ENCODE measurements at places on chromosomes 11 and 22. TPM values are rescaled to one million over a fixed set of nuclear protein-coding genes. Genes with fewer than 3 reads are reported as not detected.

Gene FOLR1
- not detected for total RNA-seq

Gene PLEKHA7
- total RNA-seq = 1.7 TPM

Gene CHRNA10
- 0.39 TPM for total RNA-seq

Gene SCGB1D2
- total RNA-seq = not detected

Gene NRIP3
- total RNA-seq = 2.2 TPM

Gene OR51A4
- not detected for total RNA-seq

Gene ZP1
- total RNA-seq = 1.6 TPM

Gene OR52K1
- total RNA-seq = not detected

Gene JHY
- total RNA-seq = 0.40 TPM

Gene DDI1
- total RNA-seq = not detected
